Effector memory CD8-positive, alpha-beta T cell (primary cell): ENCODE measurements at places on chromosomes 5 and 9.

- no peak overlapping the region for H3K4me3 ChIP-seq
- H3K27ac ChIP-seq: no peak overlapping the region
- H3K27me3 ChIP-seq: no peaks in the 10 kb centered on the region
- H3K4me1 ChIP-seq: no peaks in the 10 kb centered on the region
Measured at GRCh38 chr9:10274988-10275387, 337.8 kb downstream of the PTPRD start.

GRCh38 chr5:143471666-143472464 is 68.4 kb upstream of the NR3C1 start:
- no peak for DNase-seq
- no peaks in the 10 kb centered on the region for H3K4me1 ChIP-seq
- H3K27me3 ChIP-seq: no peaks in the 10 kb centered on the region

DNA sequence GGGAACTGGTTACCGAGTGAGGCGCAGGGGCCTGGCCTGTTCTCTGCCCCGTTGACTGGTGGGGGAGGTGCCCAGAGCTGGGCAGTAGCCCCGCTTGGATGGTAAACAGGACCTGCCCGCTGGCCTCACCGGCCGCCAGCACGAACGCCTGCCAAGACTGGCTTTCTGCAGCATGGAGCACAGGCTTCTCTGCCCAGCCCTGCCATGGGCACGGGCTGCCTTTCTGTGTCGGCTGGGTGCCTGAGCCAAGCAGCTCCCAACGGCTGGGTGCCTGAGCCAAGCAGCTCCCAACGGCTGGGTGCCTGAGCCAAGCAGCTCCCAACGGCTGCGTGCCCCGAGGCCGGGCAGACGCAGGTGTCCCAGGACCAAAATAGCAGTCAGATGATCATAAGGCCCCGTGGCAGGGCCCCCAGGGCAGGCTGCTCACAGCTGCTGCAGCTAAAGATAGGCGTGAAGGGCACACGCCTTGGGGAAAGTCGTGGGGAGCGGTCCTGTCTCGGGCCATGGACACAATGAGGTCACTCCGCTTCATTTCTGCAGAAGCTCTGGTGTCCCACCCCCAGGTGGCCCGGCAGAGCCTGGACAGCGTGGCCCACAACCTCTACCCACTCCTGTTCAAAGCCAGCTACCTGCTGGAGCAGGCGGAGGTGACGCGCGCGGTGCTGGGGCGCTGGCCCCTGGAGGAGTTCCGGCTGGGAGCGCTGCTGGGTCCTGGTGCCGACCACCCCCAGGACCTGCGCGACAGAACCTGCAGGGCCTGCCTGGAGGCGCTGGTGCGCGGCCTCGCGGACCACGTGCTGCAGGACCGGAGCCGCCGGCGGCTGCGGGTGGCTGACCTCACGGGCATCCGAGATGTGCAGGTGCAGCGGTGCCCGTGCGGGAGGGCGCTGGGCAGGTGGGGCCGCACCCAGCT is at the start of gene LRRC14B:
Gene LRRC14B (plus strand): TSS at position 460 of the 913 bp plus-strand sequence. CDS start 44 bp downstream, at position 504.
- no peak within 1 kb of the TSS for H3K27ac ChIP-seq
- no peak within 1 kb of the TSS for H3K4me3 ChIP-seq
- peaks cover 3% of the 10 kb centered on the region for H3K36me3 ChIP-seq

DNA sequence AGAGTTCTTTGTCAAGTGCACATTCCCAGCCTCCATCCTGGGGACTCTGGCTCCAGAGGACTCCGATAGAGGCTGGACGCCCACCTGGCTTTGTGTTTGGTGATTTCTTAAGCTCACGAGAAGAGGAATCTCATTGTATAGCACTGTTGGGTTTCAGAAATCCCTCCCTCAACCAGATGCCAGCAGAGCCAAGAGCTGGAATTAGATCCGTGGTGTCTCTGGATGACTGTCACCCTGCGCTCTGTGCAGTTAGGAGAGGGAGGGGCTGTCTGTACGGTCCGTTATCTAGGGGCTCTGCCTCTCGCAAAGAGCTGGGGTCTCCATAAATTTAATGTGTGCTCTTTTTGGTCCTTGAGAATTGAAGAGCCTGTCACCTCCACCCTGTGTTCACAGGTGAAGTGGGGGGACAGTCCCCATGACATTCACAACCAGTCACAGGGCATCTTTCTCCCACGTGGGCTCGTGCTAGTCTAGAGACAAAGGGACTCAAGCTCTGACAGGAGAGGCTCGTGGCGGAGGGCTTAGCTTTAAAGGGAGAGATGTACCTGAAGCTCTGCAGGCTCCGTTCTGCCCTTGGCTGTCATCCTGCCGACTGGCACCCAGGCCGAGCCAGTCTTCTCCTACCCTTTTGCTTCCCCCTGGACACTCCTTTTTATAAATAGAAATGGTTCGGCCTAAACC is 41.4 kb downstream of the FAM78A start:
- no peaks in the 10 kb centered on the region for H3K27me3 ChIP-seq
- peaks cover 35% of the 10 kb centered on the region for H3K4me1 ChIP-seq
- H3K4me3 ChIP-seq: peak overlapping the region; percentile 67
- peaks cover 43% of the 10 kb centered on the region for H3K36me3 ChIP-seq

GRCh38 chr9:111842313-111842712 is 47.6 kb upstream of the SHOC1 start:
- no peak for DNase-seq
- no peak overlapping the region for H3K27ac ChIP-seq
- no peak overlapping the region for H3K4me3 ChIP-seq
- no peaks in the 10 kb centered on the region for H3K4me1 ChIP-seq
- H3K36me3 ChIP-seq: no peaks in the 10 kb centered on the region

DNA sequence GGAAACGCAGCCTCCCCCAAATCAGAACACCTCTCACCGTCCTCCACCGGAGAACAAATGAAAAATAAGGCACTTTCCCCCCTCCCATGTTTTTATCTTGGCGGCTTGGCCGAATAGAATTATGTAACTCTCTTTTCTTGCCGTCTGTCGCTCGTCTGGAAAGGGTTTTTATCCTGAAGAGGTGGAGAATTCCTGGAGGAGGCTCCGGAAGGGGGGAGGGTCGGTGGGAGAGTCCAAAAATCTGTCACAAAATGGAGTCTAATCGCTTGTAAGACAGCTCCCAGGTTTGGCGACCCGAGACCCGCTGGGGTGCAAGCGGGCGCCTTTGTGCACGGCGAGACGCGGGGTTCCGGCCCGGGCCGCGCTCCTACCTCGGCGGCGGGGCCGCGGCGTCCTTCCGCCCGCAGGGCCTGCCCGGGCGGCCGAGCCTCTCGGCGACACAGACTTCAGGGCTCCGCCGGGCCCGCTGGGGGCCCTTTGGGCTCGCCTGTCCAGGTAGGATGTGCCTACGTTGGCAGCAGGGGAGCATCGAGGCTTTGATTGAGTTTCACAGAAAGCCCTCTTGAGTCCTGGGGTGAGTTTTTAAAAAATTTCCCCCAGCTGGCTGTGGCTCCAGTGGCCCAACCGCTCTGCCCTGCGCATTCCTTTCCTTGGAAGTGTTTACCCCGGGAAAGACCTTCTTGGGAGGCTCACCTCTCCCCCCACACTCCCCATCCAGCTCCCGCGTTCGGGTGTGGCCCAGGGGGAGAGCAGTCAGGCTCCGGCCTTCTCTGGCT is 5.0 kb downstream of the LMX1B start:
- peaks cover 14% of the 10 kb centered on the region for H3K4me1 ChIP-seq
- H3K27ac ChIP-seq: no peak overlapping the region
- no peak for DNase-seq
- peaks cover 3% of the 10 kb centered on the region for H3K36me3 ChIP-seq
- no peak overlapping the region for H3K4me3 ChIP-seq

GRCh38 chr5:58107704-58108103 is 352.2 kb downstream of the PLK2 start:
- no peaks in the 10 kb centered on the region for H3K4me1 ChIP-seq
- no peak for DNase-seq
- H3K36me3 ChIP-seq: no peaks in the 10 kb centered on the region
- no peak overlapping the region for H3K27ac ChIP-seq

- DNase-seq: no peak
- H3K4me1 ChIP-seq: no peaks in the 10 kb centered on the region
- no peak overlapping the region for H3K4me3 ChIP-seq
- peaks cover 2% of the 10 kb centered on the region for H3K36me3 ChIP-seq
- H3K27me3 ChIP-seq: peaks cover 28% of the 10 kb centered on the region
Measured at GRCh38 chr5:14128079-14128478, 15.1 kb upstream of the TRIO start.

- H3K4me1 ChIP-seq: peaks cover 31% of the 10 kb centered on the region
- peaks cover 8% of the 10 kb centered on the region for H3K36me3 ChIP-seq
- no peaks in the 10 kb centered on the region for H3K27me3 ChIP-seq
- no peak overlapping the region for H3K4me3 ChIP-seq
Measured at GRCh38 chr5:180499684-180500083, 5.5 kb downstream of the CNOT6 start.

- DNase-seq: no peak
- no peak overlapping the region for H3K27ac ChIP-seq
- H3K4me3 ChIP-seq: peak overlapping the region; percentile 5
- H3K4me1 ChIP-seq: no peaks in the 10 kb centered on the region
- H3K36me3 ChIP-seq: peaks cover 3% of the 10 kb centered on the region
Measured at GRCh38 chr5:136191304-136192014, 1.5 kb downstream of the SMIM32 start.

DNA sequence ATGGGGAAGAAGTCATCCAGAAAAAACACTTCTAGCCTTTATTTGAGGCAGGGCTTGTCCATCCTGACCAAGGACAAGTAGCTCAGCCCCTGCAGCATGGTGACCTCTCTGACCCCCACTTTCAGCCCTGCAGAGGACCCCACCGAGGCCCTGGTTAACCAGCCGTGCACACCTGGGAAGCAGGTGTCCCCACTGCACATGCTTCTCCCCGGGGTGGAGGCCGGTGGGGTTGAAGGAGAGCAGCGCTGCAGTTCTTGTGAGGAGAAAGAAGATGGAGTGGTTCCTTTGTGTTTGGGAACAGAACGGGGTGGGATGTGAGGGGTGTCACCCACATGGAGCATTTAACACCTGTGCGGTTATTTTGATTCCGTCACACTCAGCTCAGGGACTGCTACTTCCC is 21.1 kb upstream of the ZBTB34 start:
- H3K4me3 ChIP-seq: no peak overlapping the region
- H3K36me3 ChIP-seq: peaks cover 33% of the 10 kb centered on the region
- DNase-seq: no peak
- no peaks in the 10 kb centered on the region for H3K27me3 ChIP-seq
- peak overlapping the region; percentile 66 for H3K27ac ChIP-seq

DNA sequence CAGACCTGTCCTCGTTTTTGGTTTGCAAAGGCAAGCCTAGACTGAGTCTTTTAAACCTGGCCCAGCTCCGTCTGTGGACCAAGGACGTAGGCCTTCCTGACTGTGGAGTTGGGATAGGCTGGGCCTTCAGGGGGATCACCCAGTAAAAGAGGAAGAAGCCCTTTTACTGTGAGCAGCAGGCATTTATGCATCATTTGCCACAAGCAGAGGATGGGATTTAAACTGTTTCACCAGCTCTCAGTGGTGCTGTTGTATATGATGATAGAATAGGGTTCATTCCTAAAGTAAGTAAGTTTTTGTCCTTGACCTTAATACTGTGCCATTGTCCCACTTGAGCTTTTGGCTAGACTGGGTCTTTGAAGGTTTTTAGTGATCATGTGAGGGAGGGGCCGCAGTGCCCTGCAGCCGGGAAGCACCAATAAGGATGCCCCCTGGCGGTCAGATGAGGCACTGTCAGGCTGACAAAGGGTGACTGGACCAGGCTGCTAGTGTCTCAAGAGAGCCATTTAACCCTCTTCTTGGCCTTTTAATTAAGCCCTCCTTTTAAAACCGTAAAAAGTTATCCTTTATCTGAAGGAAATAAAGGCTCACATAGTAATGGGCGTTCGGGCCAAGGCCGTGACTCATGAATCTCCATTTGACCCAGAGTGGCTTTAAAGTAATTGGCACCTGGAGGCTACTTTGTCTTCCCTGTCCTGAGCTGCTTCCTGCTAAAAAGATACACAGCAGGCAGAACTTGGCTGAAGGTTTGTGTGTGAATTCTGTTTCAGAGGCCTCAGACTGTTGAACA is 74.0 kb downstream of the UBAP1 start:
- H3K4me3 ChIP-seq: no peak overlapping the region
- H3K27ac ChIP-seq: peak overlapping the region; percentile 83
- peaks cover 42% of the 10 kb centered on the region for H3K36me3 ChIP-seq
- no peaks in the 10 kb centered on the region for H3K27me3 ChIP-seq
- peaks cover 14% of the 10 kb centered on the region for H3K4me1 ChIP-seq

- no peak for DNase-seq
- H3K27ac ChIP-seq: no peak overlapping the region
- no peaks in the 10 kb centered on the region for H3K27me3 ChIP-seq
- H3K4me3 ChIP-seq: no peak overlapping the region
Measured at GRCh38 chr9:5140151-5140550, 45.3 kb downstream of the INSL6 start.

- DNase-seq: no peak
- H3K4me3 ChIP-seq: no peak overlapping the region
- no peak overlapping the region for H3K27ac ChIP-seq
- no peaks in the 10 kb centered on the region for H3K4me1 ChIP-seq
Measured at GRCh38 chr5:57727591-57727990, 245.0 kb upstream of the ACTBL2 start.

- H3K36me3 ChIP-seq: no peaks in the 10 kb centered on the region
- peaks cover 12% of the 10 kb centered on the region for H3K27me3 ChIP-seq
- H3K4me3 ChIP-seq: no peak overlapping the region
- H3K4me1 ChIP-seq: no peaks in the 10 kb centered on the region
- no peak overlapping the region for H3K27ac ChIP-seq
Measured at GRCh38 chr5:5716665-5717064, 294.2 kb downstream of the ICE1 start.

DNA sequence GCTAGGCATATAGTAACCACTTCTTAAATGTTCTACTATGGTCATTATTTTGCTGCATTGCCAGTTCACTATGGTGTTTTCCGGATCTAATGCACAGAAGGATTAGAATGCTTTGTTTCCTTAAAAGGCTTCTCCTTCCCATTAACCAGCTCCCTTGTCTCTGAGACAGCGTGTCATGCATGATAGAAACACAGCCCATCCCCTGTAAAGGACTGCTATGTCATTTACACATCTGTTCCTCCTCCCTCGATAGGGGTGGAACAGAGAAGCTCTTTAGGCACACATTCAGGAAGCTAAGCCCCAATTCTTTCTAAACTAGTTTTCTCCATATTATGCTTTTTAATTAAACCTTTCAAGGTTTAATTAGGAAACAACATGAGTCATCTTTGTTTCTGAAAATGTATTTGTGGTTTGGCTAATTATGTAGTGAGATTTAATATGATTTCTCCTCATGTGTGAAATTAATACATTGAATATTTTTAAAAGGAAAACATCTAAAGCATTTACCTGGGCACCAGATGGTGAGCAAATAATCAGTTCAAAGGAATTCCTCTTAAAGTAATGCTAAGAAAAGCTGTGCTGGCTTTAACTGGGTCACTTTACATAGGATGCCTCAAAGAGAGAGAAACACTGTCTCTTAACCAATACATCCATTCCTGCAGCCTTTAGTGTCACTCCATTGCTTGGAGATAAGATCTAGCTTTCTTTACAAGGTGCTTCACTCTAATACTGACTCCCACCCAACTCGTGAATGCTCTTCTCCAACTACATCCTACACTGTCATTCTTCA is 133.3 kb upstream of the PPP1R2B start:
- H3K4me1 ChIP-seq: no peaks in the 10 kb centered on the region
- no peak for DNase-seq
- H3K27ac ChIP-seq: no peak overlapping the region
- H3K27me3 ChIP-seq: peaks cover 24% of the 10 kb centered on the region
- H3K36me3 ChIP-seq: no peaks in the 10 kb centered on the region
